ENCODE measurements at places on chromosomes 1 and 21.
A peak's percentile ranks its signal among the peaks of the same experiment; 100 is the strongest.

DNA sequence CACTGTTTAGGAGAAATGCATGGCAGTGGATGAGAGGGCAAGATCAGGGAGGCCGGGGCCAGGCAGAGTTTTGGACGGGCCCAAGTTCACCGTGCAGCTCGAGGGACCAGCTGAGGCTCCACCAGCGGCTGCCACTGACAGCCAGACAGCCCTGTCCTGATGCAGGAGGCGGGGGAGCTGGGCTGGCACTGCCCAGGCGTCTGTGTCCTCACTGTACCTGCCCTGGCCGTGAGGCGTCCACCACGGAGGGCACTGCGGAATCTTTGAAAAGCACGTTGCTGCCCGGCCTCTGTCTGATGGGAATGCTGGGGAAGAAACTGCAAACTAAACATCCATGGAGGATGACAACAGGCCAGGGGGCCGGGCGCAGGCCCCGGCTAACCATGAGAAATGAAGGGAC lies 35.5 kb downstream of the VPS26C start:
- no peak for DNase-seq

DNA sequence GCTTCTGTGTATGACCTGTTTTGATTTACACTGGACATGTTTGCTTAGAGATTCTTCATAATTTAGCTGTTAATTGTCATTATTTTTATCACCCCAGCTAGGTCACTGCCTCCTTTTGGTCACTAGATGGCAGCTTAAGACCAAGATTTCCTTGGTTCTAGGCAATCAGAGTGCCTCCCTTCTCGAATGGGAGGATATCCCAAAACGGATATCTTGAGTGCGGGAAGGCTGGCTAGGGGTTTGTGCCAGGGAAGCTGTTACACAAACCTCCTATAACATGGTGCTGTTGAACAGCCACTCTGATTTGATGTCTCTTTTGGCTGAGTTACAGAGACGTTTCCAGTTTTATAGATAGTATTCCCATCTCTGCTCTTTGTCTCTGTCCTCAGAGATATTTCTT lies 283.5 kb downstream of the S1PR1 start:
- DNase-seq = peak; percentile 48

DNA sequence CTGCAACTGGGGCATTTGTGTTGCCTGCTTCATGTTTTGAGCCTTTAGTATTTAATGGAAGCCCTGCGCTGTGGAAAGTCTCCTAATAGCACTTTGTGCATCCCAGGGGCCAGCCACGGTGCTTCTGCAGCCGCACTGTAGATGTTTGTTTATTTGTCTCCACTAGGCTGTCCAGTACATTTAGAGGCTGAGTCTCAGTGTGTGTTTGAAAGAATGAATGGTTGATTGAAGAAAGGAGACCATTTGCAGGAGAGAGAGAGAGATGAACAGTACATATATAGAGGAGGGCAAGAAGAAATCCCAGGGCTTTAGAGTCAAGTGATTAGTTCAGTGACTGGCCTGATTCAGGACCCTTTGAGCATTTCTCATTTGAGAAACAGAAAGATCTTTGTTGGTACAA lies 33.9 kb downstream of the MPZL1 start:
- DNase-seq = no peak

- no peak for DNase-seq
Measured at GRCh38 chr21:31977816-31978215, 105.0 kb downstream of the HUNK start.

- no peak for DNase-seq
Measured at GRCh38 chr1:166166329-166166697, 488 bp downstream of the FAM78B start.

DNA sequence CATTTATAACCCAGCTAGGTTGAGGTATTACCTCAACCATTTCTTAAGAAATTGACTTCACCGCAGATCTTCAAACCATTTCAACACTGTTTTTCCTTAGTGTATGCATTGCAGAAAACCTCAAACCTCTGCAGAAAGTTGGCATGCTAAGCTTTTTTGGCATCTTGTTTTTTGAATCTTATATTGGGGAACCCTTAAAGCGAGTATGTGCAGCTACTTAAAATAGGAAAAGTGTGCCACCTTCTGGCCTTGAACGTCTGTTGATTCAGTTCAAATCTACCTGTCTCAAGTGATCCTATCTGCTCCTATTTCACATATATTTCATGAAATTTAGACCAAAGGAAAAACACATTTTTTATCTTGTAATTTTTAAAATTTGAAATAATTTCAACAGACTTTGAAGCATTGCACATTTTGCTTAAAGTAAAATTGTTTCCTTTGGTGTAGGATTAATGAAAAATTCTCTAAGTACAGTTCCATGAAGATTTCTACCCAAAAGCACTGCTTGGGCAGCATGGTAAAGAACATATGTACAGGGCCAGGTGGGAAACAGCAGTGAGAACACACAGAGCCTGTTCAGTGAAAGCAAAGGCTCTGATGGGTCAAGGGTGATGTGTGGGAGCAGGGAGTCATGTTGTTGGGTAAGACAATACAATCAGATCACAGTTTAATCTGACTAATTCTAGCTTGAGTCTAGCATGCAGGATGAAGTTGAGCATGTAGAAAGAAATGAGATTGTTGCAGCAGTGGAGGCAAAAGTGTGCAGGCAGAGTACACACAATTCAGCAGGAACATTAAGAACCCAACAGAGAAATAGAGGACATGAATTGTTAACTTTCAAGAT lies 17.2 kb downstream of the HENMT1 start:
- peak; percentile 53 for DNase-seq

DNA sequence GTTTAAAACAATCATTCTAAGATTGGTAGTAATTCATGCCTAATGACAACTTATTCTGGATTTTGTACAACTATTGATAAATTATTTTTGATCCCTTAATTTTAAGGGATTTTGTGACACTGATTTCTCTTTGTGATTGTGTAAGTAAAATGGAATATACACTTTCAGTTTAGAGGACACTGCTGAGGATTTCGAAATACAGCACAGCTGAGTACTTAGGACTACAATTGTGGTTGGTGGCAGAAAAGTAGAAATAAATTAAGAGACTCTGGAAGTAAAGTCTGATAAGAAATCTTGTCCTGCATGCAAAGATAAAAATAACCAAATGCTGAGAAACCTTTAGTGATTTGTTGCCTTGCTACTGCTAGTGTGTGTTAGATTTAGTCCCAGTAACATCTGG lies 40.0 kb downstream of the TYW3 start:
- no peak for DNase-seq

GRCh38 chr1:109826930-109827349 lies 63.2 kb upstream of the EPS8L3 start:
- DNase-seq = no peak

DNA sequence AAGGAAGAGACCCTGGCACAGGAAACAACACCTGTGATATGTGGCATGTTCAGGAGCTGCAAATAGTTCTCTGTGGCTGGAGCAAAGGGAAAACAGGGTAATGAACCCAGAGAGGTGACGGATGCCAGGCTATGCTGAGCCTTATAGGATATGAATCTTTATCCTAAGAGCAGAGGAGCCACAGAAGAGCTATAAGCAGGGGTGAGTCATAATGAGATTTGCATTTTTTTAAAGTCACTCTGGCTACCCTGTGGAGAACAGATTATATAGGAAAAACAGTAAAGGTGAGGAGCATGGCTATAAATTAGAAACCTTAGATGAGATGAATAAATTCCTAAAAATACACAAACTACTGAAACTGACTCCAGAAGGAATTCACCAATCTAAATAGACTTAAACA lies 12.8 kb upstream of the MPL start:
- DNase-seq = no peak

DNA sequence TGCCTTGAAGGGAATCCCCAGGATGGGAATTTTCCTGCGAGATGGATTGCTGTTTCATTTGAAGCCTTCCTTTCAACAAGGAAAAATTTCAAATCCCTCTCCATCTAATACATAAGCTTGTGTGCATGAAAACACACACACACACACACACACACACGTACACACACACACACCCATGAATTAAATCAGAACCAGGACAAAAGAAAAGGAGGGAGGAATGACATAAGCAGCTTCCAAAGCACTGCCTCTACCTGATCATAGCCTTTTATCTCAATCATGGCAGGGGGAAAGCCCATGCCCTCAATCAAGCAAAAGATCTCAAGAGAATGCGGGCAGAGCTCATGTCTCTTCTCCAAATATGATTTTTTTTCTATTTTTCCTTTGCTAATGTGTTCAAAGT lies 139.7 kb downstream of the SLC44A5 start:
- DNase-seq = no peak

DNA sequence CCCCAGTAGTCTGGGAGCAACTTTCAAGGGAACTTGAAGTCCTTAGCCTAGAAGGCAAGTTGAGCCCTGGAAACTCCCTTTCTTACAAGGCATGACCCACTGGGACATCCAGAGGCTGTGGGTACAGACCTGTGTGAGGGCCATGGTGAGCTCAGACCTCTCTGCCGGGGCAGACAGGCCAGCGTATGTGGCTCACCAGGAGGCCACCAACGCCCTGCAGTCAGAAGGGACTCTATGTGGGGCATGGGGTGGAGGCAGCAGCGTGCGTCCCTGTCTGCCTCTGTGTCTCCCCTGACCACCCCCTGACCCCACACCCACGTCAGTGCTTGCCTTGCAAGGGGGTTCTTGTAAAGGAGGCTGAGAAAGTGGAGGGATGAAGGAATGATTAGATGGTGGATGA lies 10.8 kb downstream of the COQ8A start:
- no peak for DNase-seq
